Neural progenitor cell (in vitro differentiated cells): ENCODE measurements at places on chromosomes 11 and 22. TPM values are rescaled to one million over a fixed set of nuclear protein-coding genes. Genes with fewer than 3 reads are reported as not detected.

The CHID1 gene
- 56.6 and 62.9 TPM in 2 replicates for total RNA-seq

The PRAME gene
- total RNA-seq, result not detected in 2 replicates

GRCh38 chr11:125346179-125346530 is 149.9 kb downstream of the FEZ1 start:
- no peaks in the 10 kb centered on the region for H3K27me3 ChIP-seq
- no peak for DNase-seq
- no peak overlapping the region for H3K27ac ChIP-seq

GRCh38 chr22:36998620-36999351 is 20.5 kb downstream of the TST start:
- H3K27me3 ChIP-seq, result no peaks in the 10 kb centered on the region
- no peak for DNase-seq
- H3K27ac ChIP-seq, result no peak overlapping the region
- H3K36me3 ChIP-seq, result no peaks in the 10 kb centered on the region
- H3K4me1 ChIP-seq, result peaks cover 10% of the 10 kb centered on the region

- H3K36me3 ChIP-seq, result no peaks in the 10 kb centered on the region
- H3K4me3 ChIP-seq, result no peak overlapping the region
- no peak overlapping the region for H3K27ac ChIP-seq
Measured at GRCh38 chr11:126113515-126113957, 50.9 kb upstream of the CDON start.
